Activated T-helper 1 cell treated with anti-CD3 and anti-CD28 coated beads, Interleukin-2, amount 50 U/mL, for 16 hours (primary cell): ENCODE measurements at places on chromosomes 5 and 9.

GRCh38 chr5:143119291-143119769 is 284.2 kb downstream of the NR3C1 start:
- no peak for DNase-seq

DNA sequence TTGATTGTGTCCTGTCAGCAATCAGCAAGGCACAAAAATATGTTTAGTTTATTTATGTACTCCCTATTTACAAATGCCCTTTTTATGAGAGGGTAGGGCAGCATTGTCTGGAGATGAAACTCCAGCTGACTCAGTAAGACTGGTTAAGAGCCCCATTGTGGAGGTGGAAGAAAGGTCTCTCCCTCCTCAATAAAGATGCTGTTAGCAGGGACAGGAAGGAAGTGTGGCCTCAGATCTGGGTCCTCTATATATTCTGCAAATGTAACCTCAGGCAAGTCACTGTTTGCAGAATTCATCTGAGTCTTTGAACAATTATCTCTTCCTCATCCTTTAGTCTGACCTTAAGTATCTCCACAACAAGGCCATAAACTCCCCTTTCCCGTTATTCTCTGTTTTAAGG is 48.3 kb upstream of the TRAF1 start:
- DNase-seq: no peak

DNA sequence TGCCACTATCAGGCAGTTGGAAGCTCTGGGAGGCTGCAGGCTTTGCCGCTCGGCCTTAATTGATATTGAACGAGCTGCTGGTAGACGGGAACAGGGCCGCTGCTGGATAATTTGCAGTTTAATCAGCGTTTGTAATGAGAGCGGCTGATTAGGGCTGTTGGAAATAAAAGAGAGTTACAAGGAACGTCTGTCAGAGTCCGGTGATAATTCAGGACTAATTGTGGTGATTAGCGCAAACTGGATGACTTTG is 68.2 kb upstream of the TBCA start:
- no peak for DNase-seq

DNA sequence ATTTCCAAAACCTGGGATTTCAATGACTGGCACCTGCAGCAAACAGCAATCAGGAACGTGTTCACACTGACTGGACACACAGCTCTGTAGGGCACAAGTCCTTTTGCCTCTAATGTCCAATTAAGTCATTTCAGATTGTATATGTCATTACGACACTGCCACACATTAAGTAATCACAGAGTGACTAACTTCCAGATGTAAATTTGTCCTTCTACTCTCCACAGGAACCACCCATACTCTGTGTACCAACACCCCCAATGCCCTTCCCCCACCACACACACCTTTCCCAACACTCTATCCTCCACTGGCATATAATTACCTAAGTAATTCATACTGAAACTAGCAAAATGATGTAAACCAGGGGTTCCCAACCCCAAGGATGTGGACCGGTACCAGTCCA is 30.5 kb downstream of the LARS1 start:
- no peak for DNase-seq

DNA sequence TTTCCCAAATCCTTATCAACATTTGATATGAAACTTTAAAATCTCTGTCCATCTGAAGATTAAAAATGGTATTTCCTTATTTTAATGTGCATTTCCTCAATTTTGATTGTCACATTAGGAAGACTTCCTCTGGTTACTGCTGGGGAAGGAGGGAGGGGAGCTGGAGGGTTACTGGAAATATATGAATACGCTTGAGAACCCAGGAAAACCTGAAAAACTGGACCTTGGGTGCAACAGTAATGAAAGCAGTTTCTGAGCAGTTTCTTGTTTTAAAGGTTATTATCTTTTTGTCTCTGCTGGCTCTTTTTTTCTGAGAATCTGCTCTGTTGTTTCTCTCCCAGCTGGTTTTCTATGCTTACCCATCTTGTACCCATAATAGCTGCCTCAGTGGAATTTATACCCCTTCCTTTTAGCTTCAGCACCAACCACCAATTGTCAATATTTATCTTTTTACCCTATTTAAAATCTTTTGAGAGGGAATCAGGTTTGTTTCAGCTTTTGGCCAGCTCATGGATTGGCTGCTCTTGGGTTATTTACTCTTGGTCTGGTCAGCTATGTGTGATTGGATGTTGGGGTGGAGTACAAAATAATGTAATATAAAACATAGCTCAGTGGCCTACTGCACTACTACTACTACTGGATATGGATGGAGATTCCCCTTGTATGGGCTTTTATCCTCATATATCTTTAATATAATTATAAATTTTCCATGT is 67.4 kb downstream of the UNC13B start:
- DNase-seq: no peak
